ENCODE measurements at places on chromosomes 2 and 18. TPM values are rescaled to one million over a fixed set of nuclear protein-coding genes. Genes with fewer than 3 reads are reported as not detected.

Gene PAIP2B
- 2.2 TPM for total RNA-seq

Gene TUBB8B
- not detected for total RNA-seq

DNA sequence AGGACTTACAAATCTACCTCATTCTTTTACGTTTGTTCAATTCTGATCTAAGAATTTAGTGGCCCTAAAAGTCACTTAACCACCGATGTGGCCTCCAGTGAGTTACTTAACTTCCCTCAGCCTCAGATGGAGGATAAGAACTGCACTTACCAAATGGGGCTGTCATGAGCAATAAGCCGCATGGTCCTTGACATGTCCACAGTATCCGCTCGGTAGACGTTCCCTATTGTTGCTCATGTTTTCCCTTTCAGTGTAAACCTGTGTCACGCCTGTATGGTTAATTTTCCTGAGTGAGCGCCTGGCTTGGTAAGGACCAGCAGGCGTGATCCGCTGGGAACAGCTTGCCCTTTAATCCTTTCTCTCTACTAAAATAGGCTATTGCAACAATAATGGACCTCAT is 20.3 kb downstream of the SEC11C start:
- no peaks in the 10 kb centered on the region for H3K4me1 ChIP-seq
- DNase-seq, result no peak
- no peaks in the 10 kb centered on the region for H3K27me3 ChIP-seq
- no peak overlapping the region for H3K27ac ChIP-seq
- H3K4me3 ChIP-seq, result no peak overlapping the region
- peaks cover 20% of the 10 kb centered on the region for H3K36me3 ChIP-seq

DNA sequence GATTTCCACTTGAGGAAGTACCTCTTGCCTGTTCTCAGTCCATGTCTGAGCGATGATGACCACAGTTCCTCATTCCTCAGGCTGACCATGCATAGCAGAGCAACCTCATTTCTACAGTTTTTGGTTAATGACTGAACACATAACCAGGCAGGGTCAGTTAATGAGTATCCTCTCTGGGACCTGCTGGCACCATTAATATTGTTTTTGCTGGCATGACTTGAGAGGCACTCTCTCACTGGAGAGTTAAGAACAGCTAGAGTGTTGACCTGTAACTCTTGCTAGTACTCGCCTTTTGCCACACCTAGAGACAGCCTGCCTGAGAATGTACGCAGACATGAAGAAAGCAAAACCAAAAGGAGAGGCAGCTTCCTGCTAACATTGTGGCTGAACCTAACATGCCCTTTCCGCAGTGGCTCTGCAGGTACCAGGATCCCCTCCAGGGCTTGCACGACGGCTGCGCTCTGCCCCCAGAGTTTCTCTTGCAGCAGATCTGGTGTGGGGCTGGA is 23.9 kb downstream of the PECR start:
- H3K4me1 ChIP-seq, result peaks cover 33% of the 10 kb centered on the region
- no peaks in the 10 kb centered on the region for H3K27me3 ChIP-seq

- H3K4me1 ChIP-seq, result no peaks in the 10 kb centered on the region
- H3K4me3 ChIP-seq, result no peak overlapping the region
- no peak overlapping the region for H3K27ac ChIP-seq
- H3K27me3 ChIP-seq, result no peaks in the 10 kb centered on the region
- DNase-seq, result no peak
- no peaks in the 10 kb centered on the region for H3K36me3 ChIP-seq
Observed at GRCh38 chr2:113038291-113038690, 14.4 kb downstream of the IL36B start.

GRCh38 chr18:67132919-67133318 is 383.6 kb downstream of the DSEL start:
- DNase-seq, result no peak
- H3K36me3 ChIP-seq, result no peaks in the 10 kb centered on the region
- H3K4me1 ChIP-seq, result no peaks in the 10 kb centered on the region
- no peak overlapping the region for H3K4me3 ChIP-seq
- H3K27me3 ChIP-seq, result peaks cover 3% of the 10 kb centered on the region

DNA sequence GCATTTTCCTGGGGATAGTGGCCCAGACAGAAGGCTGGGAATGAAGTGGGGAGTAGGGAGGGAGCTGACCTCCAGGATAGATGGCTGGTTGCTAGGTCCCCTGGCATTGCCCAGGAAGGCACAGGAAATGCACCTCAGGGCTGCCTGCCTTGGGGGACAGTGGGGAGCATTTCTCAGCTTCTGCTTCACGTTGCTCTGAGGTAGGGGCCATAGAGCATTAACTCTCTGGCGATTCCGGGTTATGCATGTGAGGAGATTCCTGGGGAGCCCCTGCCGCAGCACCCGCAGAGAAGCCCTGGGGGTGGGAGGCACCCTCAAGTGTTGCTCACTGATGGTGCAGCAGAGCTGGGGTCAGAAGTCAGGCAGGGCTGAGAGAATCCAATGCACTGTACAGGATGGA is 256.5 kb downstream of the CYP26B1 start:
- H3K4me1 ChIP-seq, result no peaks in the 10 kb centered on the region
- H3K27me3 ChIP-seq, result peaks cover 10% of the 10 kb centered on the region
- H3K4me3 ChIP-seq, result no peak overlapping the region
- H3K27ac ChIP-seq, result no peak overlapping the region
- DNase-seq, result no peak

DNA sequence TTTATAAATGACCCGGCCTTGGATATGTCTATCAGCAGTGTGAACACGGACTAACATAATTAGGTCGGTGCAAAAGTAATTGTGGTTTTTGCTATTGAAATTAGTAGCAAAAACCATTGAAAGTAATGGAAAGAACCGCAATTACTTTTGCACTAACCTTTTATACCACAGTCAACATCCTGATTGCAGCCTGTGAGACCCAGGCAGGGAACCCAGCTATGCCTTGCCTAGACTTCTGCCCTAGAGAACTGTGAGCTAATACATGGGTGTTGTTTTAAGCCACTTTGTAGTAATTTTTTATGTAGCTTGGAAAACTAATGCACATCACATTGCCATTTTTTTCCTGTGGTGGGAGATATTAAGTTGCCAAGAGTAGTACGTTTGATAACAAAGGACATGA is 120.7 kb downstream of the SCG2 start:
- no peaks in the 10 kb centered on the region for H3K36me3 ChIP-seq
- H3K27me3 ChIP-seq, result no peaks in the 10 kb centered on the region
- H3K27ac ChIP-seq, result no peak overlapping the region
- no peak for DNase-seq
- H3K4me1 ChIP-seq, result no peaks in the 10 kb centered on the region
- H3K4me3 ChIP-seq, result no peak overlapping the region

GRCh38 chr2:178542569-178542968 is 62.3 kb downstream of the PLEKHA3 start:
- no peak overlapping the region for H3K27ac ChIP-seq
- DNase-seq, result no peak
- H3K27me3 ChIP-seq, result no peaks in the 10 kb centered on the region
- H3K4me3 ChIP-seq, result no peak overlapping the region

DNA sequence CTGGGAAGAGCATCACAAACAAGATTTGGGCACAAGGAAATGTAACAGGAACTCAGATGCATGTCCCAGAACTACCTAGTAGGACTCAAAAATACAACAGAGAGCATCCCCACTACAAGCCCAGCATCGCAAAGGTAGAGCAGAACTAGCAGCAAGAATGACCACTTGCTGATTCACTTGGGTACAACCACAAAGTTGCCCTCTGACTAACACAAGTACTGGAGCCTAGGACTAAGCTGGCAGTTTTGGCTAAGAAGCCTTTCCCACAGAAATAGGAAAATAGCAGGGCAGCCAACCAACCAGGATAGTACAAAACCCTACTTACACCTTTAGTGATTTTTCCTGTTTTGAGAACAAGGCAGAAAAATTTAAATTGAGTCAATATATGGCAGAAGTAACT is 193.8 kb downstream of the PAX3 start:
- no peaks in the 10 kb centered on the region for H3K4me1 ChIP-seq

GRCh38 chr2:133412694-133413093 is 155.6 kb downstream of the NCKAP5 start:
- H3K27me3 ChIP-seq, result no peaks in the 10 kb centered on the region
- H3K4me1 ChIP-seq, result no peaks in the 10 kb centered on the region
- no peak overlapping the region for H3K27ac ChIP-seq
- no peaks in the 10 kb centered on the region for H3K36me3 ChIP-seq

DNA sequence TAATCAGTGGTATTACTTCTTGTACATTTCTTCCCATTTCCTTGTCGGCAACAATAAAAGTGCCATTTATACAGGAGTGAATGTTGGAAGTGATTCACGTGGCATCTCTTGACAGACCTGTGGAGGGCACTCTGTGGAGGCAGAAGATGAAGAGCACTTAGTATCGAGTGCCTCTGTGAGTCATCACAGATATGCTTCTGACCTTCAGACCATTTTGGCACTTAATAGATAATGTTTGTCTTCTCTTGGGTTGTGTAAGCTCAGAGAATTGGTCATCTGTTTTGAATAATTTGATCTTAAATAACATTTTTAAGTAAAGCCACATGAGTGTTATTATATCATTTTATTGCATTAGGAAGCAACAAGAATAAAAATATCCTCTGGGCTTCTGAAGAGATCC is 305.5 kb downstream of the PTPRM start:
- H3K36me3 ChIP-seq, result no peaks in the 10 kb centered on the region
- H3K4me3 ChIP-seq, result no peak overlapping the region
- H3K4me1 ChIP-seq, result no peaks in the 10 kb centered on the region

DNA sequence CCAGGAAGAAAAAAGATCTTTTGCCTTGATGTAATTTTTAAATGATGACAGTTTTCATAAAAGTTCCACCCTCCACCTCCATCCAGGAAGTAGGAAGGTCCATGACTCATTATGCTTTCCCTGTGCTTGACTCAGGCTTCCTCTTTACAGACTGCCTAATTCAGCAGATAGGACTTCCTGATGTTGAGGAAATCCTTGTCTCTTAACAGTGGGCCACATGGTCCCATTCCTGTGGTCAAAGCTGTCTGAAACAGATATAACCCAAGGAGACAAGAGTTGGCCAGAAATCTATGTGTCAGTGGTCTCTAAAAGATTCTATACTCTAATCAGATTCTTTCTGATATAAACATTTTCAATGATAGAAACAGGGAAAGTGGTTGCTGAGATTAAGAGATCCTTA is 119.1 kb downstream of the BAZ2B start:
- DNase-seq, result no peak
- no peaks in the 10 kb centered on the region for H3K27me3 ChIP-seq
- peak overlapping the region; percentile 21 for H3K27ac ChIP-seq
- H3K36me3 ChIP-seq, result peaks cover 6% of the 10 kb centered on the region
- H3K4me1 ChIP-seq, result peaks cover 11% of the 10 kb centered on the region
